ENCODE measurements at places on chromosomes 12 and 14. TPM values are rescaled to one million over a fixed set of nuclear protein-coding genes. Genes with fewer than 3 reads are reported as not detected.

The ERO1A gene
- total RNA-seq: 75.3 TPM

The RASSF9 gene
- 8.5 TPM for total RNA-seq

The C3AR1 gene
- not detected for total RNA-seq

The GUCY2C gene
- not detected for total RNA-seq

The RASSF8 gene
- total RNA-seq: 128 TPM

The INSM2 gene
- total RNA-seq: not detected

The HCAR2 gene
- not detected for total RNA-seq

The TMEM19 gene
- 36.8 TPM for total RNA-seq

The LGR5 gene
- total RNA-seq: 7.8 TPM

The RAD9B gene
- 5.5 TPM for total RNA-seq

- peak; percentile 42 for DNase-seq
These were observed 50.1 kb downstream of the WNK1 start for GRCh38 chr12:802242-803120.

DNA sequence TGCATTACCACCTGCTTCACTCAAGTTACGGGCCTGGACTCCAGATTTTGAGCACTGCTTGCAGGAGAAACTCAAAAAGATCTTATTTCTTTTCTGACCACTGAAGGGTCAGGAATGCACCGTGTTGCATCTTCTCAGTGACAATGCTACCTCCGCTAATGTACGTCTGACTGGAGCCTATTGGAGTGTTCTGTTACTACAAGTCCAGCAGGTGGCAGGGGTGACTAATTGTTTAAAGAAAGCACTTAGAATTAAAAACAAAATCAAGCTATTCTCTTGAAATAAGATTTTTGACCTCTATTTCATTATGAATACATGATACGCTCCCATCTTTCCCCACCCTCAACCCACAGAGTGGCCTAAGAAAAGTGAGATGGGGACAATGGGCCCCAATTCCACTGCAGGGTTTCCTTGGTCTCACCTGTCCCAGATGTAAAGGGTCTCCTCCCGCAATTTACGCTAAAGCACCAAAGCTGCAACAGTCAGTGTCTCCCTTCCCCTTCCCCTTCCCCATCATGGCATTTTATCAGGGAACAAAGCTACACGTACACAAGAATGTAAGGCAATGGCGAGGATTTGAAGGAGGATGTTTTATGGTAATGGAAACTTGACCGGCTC, 2.2 kb downstream of the TBPL2 start:
- DNase-seq: peak; percentile 82

- DNase-seq: no peak
These were observed 38.0 kb upstream of the CCDC60 start for GRCh38 chr12:119296535-119296934.

DNA sequence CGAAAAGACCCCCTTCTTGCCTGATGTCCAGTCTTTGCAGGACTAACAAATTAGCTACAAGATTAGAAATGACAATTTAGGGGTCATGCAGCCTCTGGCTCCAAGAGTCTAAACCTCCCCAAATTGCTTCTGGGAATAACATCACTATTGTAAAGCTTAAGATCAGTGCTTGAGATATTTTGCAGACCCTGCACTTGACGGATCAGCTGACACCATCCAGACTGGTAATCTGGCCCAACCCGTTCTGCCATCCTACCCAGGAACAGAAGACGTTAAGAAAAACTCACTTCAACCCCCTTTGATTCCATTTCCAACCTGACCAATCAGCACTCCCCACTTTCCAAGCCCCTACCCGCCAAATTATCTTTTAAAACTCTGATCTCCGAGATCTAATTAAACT, 236.7 kb upstream of the KRR1 start:
- DNase-seq: no peak

- DNase-seq: no peak
These were observed 601 bp downstream of the MDGA2 start for GRCh38 chr14:47674543-47675465.

DNA sequence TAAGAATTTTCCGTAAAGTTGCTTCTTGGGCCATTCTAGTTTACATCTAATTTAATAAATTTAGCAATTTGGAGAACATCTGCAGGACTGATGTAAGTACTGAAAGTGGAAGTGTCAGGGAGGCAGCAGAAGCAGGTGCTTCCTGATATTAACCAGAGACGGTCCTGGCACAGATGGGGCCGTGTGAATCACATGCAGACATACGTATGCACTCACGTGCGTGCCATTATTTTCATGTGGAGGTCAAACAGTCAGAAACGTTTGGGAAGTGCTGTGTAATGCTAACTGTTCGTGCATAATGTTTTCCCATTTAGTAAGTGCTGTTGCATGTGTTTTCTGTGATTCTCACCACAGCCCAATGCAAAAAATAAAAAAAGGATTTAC, 87.8 kb upstream of the DYNC1H1 start:
- DNase-seq: peak; percentile 53

GRCh38 chr14:27863166-27863565, 903.4 kb upstream of the FOXG1 start:
- no peak for DNase-seq

DNA sequence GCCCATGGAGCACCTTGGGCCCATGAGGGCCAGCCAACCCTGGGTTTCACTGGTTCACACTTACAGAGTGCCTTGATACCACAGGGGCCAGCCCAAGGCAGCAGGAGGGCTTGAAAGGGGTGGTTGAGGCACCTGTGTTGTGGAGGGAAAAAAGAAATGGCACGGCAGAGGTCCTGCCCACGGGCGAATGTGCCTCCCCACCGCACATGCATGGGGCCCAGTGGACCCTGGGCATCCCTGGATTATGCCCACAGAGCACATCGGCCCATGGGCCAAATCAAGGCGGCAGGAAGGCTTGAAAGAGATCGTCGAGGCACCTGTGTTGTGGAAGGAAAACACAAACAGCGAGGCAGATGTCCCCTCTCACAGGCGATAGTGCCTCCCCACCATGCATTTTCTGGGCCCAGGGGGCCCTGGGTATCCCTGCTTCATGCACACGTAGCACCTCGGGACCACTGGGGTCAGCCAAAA, 378.1 kb downstream of the ALG10 start:
- no peak for DNase-seq

DNA sequence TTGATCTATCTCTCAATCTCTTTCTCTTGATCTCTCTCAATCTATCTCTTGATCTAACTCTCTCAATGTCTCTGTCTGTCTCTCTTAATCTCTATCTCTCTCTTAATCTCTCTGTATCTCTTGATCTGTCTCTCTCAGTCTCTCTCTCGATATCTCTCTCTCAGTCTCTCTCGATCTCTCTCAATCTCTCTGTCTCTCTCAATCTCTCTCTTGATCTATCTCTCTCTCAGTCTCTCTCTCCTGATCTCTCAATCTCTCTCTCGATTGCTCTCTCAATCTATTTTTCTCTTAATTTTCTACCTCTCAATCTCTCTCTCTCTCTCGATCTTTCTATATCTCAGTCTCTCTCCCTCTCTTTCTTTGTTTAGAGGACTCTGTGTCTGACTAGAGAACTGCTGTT, 126.7 kb downstream of the BCL11B start:
- no peak for DNase-seq

DNA sequence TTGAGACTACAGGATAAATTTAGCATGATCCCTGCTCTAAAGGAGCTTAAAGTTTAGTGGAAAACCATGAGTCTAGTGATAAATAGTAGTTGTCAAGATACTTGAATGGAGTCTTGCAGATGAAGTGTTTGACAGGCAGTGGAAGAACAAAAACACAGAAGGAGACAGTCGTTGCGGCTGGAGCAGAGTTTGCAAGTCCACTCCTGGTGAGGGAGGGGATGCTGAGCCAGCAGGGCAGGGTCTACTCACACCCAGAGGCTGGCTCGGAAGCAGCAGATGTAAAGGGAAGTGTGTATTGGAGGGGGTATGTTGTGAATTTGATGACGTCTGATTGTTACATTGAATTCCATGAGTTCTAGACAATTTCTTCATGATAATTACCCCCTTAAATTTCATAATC, 61.3 kb downstream of the TRAF3 start:
- DNase-seq: no peak

DNA sequence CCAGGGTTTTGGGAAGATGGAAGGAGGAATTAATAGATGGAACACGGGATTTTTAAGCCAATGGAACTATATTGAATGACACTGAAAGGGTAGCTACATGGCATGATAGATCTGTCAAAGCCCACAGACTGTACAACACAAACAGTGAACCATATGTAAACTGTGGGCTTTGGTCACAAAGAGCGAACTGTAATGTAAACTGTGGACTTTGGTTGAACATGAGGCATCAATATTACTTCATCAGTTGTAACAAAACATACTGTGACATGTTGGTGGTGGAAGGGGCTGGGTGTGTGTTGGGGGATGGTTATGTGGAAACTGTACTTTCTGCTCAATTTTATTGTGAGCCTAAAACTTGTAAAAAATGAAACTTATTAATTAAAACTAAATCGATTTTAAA, 210.6 kb upstream of the HMGA2 start:
- DNase-seq: no peak

- no peak for DNase-seq
These were observed 7.2 kb upstream of the CD27 start for GRCh38 chr12:6437586-6437985.

- DNase-seq: no peak
These were observed 347 bp downstream of the SYNDIG1L start for GRCh38 chr14:74425525-74426201.

GRCh38 chr12:106840243-106840642, 65.8 kb downstream of the RIC8B start:
- DNase-seq: peak; percentile 79
